Esophagus squamous epithelium (tissue), 5 donors: ENCODE measurements at places on chromosomes 3 and 15.

- no peak for DNase-seq
Measured at GRCh38 chr3:159062734-159063410, 261.0 kb downstream of the MFSD1 start.

DNA sequence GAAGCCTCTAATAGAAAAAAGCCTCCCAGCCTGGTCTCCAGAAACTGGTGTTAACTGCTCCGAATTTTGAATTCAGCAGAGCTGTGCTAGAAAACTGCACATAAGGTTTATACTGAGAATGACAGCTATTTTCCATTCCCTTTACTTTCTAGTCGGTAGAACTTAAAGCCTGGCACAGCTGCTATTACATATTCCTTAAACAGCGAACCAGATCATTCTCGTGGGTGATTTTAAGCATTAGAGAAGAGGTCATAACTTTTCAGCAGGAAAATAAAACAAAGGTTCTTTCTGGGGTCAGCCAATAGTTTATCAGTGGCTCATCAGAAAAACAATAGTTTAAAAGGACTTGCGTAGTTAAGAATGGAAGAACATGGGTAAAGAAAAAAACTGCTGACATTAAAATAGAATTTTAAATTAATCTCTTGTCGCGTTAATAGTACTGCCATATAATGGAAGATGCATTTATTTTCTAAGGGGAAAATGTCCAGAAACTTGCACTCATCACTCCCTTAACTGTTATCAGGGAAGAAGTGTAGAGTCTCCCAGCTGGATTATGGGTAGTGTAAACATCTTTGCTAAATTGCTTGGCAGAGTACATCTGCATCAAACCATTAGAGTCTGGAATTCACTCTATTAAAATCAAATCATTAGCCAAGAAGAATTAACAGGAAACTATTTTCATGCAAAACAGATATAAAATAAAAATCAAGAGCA is 7.9 kb downstream of the VGLL4 start:
- no peak for DNase-seq

DNA sequence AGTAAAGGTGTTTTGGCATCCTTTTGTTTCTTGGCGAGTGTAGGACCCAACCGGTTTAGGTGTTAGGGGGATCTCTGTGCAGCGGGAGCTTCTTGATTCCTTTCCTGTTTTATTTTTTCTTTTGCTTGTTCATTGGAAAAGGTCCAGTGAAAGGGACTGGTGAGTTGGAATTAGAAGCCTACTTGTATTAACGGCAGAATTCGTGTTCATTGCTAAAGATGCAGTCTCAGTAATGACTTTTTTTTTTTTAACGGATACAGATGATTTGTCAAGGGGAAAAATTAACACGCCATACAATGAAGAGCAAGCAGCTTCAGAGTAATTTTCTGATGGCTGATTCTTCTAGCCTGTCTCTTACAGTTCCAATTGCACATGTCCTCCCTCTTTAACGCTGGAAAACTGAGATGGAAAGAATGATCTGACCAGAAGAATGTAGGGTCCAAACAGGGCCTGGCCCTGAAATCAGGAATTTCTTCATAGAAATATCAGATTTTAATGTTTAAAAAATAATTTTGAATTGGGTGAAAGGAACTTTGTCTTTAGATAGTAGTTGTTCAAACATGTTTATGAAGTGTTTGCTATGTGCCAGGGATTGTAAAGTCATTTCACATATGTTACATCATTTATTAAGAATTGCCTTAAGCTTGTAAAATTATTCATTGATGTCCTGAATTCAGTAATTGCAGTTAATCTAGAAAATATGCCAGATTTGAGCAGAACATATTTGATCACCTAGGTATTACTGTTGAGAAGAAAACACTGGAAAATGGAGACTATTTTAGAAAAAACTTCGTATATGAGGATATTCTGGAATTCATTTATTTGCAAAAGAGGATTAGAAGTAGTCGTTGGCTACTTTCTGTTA is 1.4 kb downstream of the MAPK6 start:
- no peak for DNase-seq

GRCh38 chr15:100332721-100333120 is 9.1 kb downstream of the ADAMTS17 start:
- no peak for DNase-seq

- no peak for DNase-seq
Measured at GRCh38 chr15:88932271-88932874, 19.2 kb upstream of the MFGE8 start.

- no peak for DNase-seq
Measured at GRCh38 chr3:195597848-195598247, 14.1 kb upstream of the APOD start.

- DNase-seq = no peak
Measured at GRCh38 chr3:100634493-100635272, 25.3 kb downstream of the ADGRG7 start.

DNA sequence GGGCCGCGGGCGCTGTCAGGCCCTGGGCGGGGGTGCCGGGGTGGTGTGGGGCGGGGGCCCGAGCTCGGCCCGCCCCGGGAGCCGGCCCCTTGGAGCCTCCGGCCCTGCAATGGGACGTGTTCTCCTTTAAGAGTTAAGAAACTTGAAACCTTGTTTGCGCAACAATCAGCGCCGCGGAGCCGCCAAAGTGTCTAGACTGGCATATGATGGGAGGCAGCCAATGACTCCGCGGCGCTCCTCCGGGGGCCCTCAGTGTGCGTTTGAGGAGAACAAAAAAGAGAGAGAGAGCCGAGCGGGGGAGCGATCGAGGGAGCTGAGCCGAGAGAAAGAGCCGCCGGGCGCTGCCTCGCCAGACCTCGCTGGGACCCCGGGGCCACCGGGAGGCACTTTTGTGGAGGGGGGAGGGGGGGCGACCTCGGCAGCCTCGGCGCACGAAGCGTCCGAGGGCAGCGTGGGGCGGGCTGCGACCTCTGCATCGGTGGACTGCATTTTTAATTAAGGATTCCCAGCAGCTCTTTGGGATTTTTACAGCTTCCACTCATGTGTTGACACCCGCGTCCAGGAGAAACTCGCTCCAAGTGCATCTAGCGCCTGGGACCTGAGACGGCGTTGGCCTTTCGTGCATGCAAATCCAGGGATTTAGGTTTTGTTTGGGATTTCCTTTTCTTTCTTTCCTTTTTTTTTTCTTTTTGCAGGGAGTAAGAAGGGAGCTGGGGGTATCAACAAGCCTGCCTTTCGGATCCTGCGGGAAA is at the start of gene SMAD6:
Gene SMAD6 (plus strand): TSS at position 202 of the 752 bp plus-strand sequence. CDS start 1,023 bp downstream, outside the sequence.
- peak; percentile 59 for DNase-seq

DNA sequence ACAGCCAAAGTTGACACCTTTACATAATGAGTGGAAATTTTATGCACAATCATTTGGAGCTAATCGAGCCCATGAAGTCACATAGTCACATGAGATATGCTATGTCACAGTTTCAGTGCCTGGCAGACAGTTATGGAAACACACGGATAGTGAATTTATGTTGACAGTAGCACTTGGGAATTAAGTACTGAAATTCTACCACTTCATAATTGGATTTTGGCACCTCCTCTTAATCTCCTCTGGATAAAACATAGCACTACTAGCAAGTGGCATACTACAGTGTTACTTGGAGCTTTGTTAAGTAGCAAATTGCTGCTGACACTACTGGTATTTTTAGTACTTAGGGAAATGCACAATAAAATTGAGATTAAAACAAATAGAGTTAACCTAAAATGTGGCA is 1679.4 kb downstream of the OTOL1 start:
- DNase-seq = no peak

GRCh38 chr3:117272274-117272673 is 562.7 kb downstream of the TUSC7 start:
- DNase-seq = no peak

DNA sequence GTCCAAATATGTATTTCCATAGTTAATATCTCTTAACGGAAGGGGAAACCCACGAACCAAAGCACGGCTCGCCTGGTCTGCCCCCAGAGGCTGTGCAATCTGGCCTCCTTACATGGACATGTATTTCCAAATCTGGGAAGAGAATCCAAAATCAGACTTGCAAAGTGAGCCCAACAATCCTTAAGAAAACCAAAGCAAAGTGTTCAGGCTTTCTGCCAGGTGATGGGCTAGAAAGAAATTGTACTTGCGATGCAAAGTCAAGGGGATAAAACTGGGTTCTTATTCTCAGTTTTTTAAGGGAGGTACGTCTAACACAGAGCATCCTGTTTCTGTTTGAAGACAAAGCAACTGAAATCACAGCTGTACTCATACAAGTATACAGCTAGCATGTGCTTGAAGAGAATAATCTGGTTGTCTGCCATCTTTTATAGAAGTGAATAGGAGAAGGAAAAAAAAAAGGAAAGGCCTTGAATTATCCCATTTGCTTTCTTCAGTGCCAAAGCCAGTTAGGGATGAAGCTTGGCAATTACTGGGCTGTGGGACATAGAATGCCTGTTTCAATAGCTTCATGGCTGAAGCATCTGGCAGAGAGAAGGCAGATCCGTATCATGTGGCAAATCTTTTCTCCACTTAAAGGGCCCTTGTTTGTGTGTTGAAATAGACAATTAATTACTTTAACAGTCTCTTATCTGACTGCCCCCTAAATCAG is 48.4 kb downstream of the LRIG1 start:
- no peak for DNase-seq

DNA sequence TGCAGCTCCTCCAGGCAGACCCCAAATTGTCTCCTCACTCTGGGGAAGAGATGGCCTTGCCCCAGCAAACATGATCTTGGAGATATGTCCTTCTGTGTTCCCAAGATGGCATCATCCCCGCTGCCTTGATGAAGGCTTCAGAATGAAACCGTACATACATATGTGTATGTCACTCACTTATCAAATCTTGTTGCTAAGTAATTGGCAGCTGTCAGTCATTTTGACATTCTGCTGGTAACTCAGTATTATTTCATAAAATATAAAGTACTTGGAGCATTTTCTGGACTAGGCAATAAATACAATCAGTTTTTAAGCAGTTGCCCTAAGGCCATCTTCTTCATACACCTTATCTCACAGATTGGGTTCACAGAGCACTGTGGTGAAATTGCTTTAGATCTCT is 62.4 kb downstream of the ARNT2 start:
- no peak for DNase-seq

DNA sequence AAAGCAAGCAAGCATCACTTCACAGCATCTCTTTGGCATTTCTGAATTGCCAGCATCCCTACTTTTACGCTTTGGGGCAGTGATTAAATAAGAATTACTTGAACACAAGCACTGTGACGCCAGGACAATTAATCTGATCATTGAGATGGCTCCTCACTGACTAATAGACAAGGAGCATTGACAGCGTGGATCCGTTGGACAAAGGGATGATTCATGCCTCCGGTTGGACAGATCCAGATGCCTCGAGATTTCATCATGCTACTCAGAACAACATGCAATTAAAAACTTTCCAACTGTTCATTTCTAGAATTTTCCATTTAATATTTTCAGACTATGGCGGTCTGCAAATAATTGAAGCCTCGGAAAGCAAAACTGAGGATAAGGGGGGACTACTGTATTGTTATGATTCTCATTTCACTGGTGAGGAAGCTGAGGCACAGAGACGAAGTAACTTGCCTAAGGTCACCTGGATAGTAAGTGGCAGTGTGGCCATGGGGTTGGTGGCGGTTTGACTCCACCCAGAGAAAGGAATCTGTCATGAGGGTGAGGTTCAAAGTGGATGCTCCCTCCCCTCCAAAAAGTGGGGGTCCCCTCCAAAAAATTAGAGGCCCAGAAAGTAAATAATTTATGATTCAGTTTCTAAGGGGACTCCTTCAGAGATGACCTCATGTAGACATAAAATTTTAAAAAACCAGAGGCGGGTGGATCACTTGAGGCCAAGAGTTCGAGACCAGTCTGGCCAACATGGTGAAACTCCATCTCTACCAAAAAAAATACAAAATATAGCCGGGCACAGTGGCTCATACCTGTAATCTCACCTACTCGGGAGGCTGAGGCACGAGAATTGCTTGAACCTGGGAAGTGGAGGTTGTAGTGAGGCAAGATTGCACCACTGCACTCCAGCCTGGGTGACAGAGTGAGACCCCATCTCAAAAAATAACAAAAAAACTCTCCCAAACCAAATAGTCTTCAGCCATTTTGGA is 12.3 kb upstream of the PGPEP1L start:
- no peak for DNase-seq

GRCh38 chr3:38576526-38577370 is 72.7 kb downstream of the SCN5A start:
- no peak for DNase-seq

- no peak for DNase-seq
Measured at GRCh38 chr15:38818157-38818790, 253.7 kb upstream of the RASGRP1 start.

GRCh38 chr15:95169541-95170459 is 938.4 kb downstream of the MCTP2 start:
- no peak for DNase-seq

- DNase-seq = no peak
Measured at GRCh38 chr3:14227856-14228255, 49.2 kb downstream of the LSM3 start.

DNA sequence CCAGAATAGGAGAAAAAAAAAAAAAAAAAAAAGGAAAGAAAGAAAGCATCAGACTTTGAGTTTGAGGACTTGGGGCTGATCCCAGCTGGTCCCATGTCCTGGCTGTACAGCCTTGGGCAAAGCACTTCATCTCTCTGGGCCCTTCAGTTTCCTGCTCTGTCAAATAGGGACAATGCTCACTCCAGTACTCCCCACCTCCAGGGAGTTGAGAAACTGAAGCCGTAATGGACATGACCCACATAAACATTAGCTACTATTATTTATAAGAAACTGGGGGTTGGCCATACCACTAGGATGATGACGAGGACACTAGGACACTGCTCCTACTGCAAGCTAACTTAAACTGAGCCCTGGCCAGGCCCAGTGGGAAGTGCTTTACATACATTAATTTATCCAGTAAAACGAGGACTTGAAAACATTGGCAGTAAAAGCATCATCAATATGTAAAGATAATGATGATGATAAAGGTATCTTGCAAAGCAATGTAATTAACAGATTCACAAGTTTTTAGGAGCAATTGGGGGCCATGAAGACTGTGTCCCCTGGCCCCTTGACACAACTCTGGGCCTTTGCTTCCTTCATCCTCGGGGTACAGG is 22.9 kb upstream of the SMAD6 start:
- DNase-seq = no peak

DNA sequence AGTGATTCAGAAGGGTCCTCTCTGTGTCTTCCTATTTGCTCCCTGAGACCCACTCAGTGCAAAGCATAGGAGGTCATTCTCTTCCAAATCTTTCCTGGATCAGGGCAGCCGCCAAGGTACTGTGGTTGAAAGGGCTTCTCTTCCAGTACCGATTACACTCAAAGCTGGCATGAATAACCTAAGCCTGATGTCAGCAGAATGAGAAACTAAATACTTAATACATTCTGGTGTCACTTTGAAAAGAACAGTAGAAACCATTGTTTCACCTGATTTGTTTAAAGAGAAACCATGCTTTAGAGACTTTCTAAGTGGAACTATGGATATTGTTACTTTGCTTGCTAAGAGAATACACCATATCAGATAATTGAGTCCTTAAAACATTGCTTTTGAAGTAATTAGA is 50.2 kb downstream of the PDHB start:
- no peak for DNase-seq
